Fibroblast of lung (primary cell): ENCODE measurements at places on chromosomes 2 and 18.

DNA sequence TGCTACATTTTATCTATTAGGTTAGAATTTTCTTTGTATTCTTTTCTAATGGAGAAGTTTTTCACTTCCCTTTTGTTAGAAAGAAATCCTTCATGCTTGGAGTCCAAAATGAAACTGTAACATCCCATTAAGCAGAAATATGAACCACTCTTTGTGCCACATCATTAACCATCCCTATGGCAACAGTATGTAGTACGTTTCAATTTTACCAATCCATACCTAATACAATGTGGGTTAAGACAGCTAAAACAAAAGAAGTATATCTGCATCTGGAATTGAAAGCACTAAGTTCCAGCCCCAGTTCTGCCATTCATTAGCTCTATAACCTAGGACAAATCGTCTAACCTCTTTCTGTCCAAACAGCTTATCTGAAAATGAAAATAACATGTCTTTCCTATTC lies 409.2 kb upstream of the SPHKAP start:
- no peak overlapping the region for H3K4me3 ChIP-seq
- no peak for DNase-seq
- H3K4me1 ChIP-seq: no peaks in the 10 kb centered on the region
- H3K27me3 ChIP-seq: no peaks in the 10 kb centered on the region
- no peak overlapping the region for H3K27ac ChIP-seq

DNA sequence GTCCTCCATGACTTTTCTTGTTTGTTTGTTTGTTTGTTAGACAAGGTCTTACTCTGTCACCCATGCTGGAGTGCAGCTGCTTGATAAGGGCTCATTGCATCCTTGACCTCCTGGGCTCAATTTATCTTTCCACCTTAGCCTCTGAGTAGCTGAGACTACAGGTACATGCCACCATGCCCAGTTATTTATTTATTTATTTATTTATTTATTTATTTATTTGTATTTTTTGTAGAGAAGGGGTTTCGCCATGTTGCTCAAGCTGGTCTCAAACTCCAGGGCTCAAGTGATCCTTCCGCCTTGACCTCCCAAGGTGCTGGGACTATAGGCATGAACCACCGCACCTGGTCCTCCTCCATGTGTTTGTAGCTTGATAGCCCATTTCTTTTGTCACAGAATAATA lies 37.9 kb downstream of the NBEAL1 start:
- no peak overlapping the region for H3K4me3 ChIP-seq
- no peaks in the 10 kb centered on the region for H3K4me1 ChIP-seq
- H3K27me3 ChIP-seq: no peaks in the 10 kb centered on the region
- peaks cover 2% of the 10 kb centered on the region for H3K36me3 ChIP-seq
- H3K27ac ChIP-seq: no peak overlapping the region
- DNase-seq: no peak

DNA sequence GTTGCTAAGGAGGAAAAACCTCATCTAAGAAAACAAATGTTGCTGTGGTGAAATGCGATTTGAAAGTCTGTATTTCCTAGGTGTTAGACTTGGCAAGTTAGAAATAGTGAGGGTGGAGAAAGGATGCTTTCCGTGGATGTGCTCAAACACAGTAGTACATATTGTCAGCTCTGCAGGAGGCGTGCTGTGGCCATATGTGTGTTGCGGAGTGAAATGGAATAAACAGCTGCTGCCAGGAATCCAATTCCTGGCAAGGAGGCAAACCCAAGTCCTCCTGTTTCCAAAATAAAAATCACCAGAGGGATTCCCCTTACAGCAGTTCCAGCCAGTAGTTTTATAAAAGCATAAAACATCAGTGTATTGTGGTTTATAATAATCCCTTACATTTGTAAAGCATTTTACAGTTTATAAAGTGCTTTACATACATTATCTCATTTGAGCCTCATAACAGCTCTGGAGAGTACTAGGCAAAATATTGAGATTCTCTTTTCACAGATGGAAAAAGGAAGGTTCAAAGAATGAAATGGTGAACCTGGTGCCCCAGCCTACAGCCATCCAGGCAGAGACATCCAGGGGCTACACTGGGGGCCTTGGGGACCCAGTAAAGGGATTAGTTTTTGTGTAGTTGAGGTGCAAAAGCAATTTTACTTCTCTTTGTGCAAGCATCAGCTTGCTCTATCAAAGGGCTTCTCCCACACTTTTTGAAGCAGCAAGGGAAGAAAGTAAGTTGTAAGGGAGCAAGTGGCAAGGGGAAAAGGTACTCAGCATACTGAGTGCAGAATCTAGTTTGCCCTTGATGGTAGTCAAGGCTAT lies 206.0 kb downstream of the AGPS start:
- peak; percentile 45 for DNase-seq
- H3K36me3 ChIP-seq: no peaks in the 10 kb centered on the region
- no peaks in the 10 kb centered on the region for H3K4me1 ChIP-seq
- H3K27me3 ChIP-seq: no peaks in the 10 kb centered on the region
- no peak overlapping the region for H3K4me3 ChIP-seq
- no peak overlapping the region for H3K27ac ChIP-seq

DNA sequence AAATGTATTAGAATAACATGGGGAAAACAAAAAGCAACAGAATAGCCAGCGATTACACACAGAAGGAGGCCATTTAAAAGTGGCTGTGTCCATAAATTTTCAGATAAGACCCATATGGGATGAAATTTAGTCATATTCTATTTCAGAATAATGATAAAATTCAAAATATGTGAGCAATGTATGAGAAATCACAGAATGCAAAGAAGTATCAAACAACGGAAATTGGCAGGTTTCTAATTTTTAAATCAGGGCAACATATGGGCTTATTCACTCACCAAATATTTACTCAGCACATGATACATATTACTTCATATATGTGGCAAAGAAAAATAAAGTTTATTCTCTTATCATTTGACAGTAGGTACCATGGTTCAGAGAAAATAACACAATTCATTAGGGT lies 208.5 kb downstream of the GRB14 start:
- no peaks in the 10 kb centered on the region for H3K27me3 ChIP-seq
- H3K27ac ChIP-seq: no peak overlapping the region
- no peaks in the 10 kb centered on the region for H3K36me3 ChIP-seq
- H3K4me1 ChIP-seq: no peaks in the 10 kb centered on the region
- H3K4me3 ChIP-seq: no peak overlapping the region
- no peak for DNase-seq

GRCh38 chr18:2856547-2857170 lies 9.9 kb downstream of the EMILIN2 start:
- peaks cover 9% of the 10 kb centered on the region for H3K4me1 ChIP-seq
- H3K36me3 ChIP-seq: no peaks in the 10 kb centered on the region
- H3K4me3 ChIP-seq: no peak overlapping the region

- peak; percentile 0 for DNase-seq
- no peaks in the 10 kb centered on the region for H3K4me1 ChIP-seq
- H3K27ac ChIP-seq: no peak overlapping the region
- H3K36me3 ChIP-seq: no peaks in the 10 kb centered on the region
- H3K4me3 ChIP-seq: no peak overlapping the region
Measured at GRCh38 chr18:31203096-31203793, 40.6 kb upstream of the DSC1 start.

GRCh38 chr2:109317471-109318095 lies 188.6 kb downstream of the SH3RF3 start:
- no peaks in the 10 kb centered on the region for H3K27me3 ChIP-seq
- H3K36me3 ChIP-seq: no peaks in the 10 kb centered on the region
- no peak for DNase-seq
- peak overlapping the region; percentile 5 for H3K4me3 ChIP-seq
- peaks cover 46% of the 10 kb centered on the region for H3K4me1 ChIP-seq

DNA sequence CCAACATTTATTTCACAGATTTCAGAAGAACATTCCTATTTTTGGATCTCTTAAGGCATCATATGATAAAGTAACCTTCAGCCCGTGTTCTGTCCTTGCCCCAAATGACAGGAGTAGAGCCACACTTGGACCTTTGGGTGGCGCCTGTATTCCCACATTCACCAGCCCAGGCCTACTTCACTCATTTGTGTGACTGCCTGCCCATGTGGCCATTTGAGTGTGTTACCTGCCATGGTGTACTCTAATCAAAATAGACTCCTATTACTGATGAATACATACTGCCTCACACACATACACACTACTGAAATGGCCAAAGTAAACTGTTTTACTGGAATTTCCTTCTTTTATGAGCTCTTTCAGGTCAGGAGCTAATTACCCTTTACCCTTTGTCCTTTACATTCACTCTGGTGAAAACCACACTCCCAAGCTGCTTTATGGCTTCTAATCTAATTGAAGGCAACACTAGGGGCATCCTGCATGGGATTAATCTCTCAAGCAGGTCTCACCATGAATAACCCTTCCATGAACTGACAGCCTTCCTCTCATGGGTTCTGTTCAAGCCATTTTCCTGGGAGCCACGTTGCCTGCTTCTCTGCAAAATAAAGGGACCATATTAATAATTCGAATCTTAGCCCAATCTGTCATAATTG lies 271.0 kb upstream of the GALNT5 start:
- H3K4me1 ChIP-seq: no peaks in the 10 kb centered on the region
- H3K36me3 ChIP-seq: no peaks in the 10 kb centered on the region
- no peak for DNase-seq
- H3K4me3 ChIP-seq: no peak overlapping the region

DNA sequence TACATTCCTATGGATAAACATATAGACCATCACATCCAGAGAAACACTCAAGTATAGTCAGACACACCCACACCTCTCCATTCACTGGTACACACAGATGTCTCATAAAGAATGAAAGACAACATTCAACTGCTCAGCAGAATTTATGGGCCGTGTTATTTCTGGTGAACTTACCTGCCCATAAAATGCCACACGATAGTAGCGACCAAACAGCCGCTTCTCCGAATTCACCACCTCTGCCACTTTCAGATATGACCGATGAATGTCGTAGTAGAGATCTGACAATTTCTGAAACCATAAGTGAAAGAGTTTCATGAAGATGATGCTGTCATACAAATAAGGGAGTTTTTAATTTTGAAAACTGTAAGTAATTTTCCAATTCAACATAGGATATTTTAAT lies 70.7 kb upstream of the CCDC195 start:
- H3K36me3 ChIP-seq: peaks cover 12% of the 10 kb centered on the region
- no peaks in the 10 kb centered on the region for H3K4me1 ChIP-seq
- no peak overlapping the region for H3K4me3 ChIP-seq
- no peak overlapping the region for H3K27ac ChIP-seq

DNA sequence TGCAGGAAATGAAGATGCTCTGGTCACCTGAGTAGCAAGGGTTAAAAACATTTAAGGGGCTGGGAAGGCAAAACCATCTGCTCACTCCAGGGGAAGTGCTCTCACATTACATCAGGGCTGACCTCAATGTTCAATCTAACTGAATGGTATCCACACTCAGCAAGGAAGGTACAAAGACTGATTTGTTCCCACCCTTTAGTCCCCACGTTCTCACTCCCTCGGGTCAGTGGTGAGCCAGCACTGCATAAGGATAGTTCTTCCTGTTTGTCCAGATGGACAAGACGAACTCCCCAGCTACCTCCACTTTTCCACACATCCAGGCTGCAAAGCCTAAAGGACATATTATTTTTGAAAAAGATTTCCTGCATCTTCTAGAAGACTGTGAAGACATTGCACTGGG lies 126.6 kb upstream of the SLC14A2 start:
- H3K4me3 ChIP-seq: no peak overlapping the region
- peaks cover 2% of the 10 kb centered on the region for H3K27me3 ChIP-seq
- DNase-seq: no peak
- H3K36me3 ChIP-seq: no peaks in the 10 kb centered on the region
- no peak overlapping the region for H3K27ac ChIP-seq

- no peak overlapping the region for H3K27ac ChIP-seq
- no peaks in the 10 kb centered on the region for H3K36me3 ChIP-seq
Measured at GRCh38 chr2:171238946-171239345, 78.3 kb upstream of the TLK1 start.

DNA sequence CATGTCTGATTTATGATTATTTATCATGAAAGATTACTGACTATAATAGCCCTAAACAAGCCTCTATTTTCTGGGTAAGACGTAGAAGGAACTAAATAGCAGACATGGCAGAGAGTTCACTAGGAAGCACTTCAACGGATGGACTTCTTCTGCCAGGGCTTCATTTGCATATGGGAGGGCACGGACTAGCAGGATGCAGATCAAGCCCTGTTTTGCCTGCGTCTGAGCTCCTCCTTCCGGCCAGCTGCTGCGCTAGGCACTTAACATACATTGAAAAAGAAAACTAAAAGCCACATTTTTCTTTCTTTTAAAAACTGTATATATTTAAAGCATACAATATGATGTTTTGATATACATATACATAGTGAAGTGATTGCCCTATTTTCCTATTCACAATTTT lies 340.0 kb upstream of the MEX3C start:
- no peaks in the 10 kb centered on the region for H3K4me1 ChIP-seq
- no peaks in the 10 kb centered on the region for H3K27me3 ChIP-seq
- DNase-seq: no peak
- H3K36me3 ChIP-seq: no peaks in the 10 kb centered on the region

GRCh38 chr2:78832481-78832880 lies 193.0 kb upstream of the REG3G start:
- no peak overlapping the region for H3K27ac ChIP-seq
- no peak for DNase-seq
- no peaks in the 10 kb centered on the region for H3K36me3 ChIP-seq

- no peaks in the 10 kb centered on the region for H3K27me3 ChIP-seq
- H3K36me3 ChIP-seq: no peaks in the 10 kb centered on the region
- H3K4me1 ChIP-seq: no peaks in the 10 kb centered on the region
- H3K4me3 ChIP-seq: no peak overlapping the region
Measured at GRCh38 chr18:65057439-65058083, 693.3 kb upstream of the CDH7 start.

DNA sequence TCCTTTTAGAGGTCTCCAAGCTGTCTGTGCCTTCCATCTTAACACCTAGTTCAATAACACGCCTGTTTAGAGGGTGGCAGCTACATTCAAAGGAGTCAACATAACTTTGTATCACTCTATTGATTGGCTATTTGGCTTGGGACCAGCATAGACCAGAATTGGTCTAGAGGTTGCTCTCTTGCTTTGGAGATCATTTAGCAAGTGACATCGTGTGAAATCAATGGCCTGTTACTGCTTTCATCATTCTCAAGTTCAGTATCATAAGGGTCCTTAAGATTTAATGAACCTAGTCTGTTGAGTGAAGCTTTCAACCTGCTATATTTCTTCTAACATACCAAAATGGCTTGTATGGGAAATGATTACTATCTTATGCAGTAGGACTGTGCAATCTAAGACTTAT lies 768.2 kb downstream of the NRXN1 start:
- H3K36me3 ChIP-seq: no peaks in the 10 kb centered on the region
- H3K27ac ChIP-seq: no peak overlapping the region
- H3K4me3 ChIP-seq: no peak overlapping the region

- no peak overlapping the region for H3K4me3 ChIP-seq
- no peak for DNase-seq
- H3K36me3 ChIP-seq: no peaks in the 10 kb centered on the region
- H3K27me3 ChIP-seq: no peaks in the 10 kb centered on the region
- H3K4me1 ChIP-seq: no peaks in the 10 kb centered on the region
Measured at GRCh38 chr18:77983270-77983669, 733.6 kb downstream of the GALR1 start.
